Neural crest cell (in vitro differentiated cells): ENCODE measurements at places on chromosomes 2 and 18.

DNA sequence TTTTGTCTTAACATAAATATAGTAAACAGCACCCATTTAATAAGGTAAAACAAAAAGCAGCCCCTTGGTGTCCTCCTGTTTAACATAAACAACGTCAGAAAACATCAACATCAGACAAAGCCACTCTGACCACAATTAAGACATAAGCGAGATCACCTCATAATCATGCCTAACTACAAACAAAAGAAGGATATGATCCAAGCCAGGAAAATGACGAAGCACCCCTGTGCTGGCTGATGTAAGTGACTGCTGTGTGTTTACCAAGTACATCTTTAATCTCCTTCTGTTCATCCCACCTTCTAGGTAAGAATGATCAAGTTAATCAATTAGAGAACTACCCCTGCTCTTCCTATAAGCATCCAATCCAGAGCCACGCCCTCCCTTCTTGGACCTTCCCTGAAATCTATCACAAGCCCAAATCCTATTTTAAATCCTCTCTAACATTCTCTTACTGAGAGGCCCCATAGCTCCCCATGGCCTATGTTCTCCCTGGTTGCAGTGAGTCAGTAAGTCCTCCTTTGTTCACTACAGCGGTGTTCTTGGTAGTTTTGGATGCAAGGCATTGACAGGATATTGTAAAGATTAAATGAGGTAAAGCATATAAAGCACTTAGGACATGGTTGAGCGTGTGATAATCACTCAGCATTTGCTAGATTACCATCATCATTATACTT, 424.2 kb downstream of the TSN start:
- no peak for DNase-seq

DNA sequence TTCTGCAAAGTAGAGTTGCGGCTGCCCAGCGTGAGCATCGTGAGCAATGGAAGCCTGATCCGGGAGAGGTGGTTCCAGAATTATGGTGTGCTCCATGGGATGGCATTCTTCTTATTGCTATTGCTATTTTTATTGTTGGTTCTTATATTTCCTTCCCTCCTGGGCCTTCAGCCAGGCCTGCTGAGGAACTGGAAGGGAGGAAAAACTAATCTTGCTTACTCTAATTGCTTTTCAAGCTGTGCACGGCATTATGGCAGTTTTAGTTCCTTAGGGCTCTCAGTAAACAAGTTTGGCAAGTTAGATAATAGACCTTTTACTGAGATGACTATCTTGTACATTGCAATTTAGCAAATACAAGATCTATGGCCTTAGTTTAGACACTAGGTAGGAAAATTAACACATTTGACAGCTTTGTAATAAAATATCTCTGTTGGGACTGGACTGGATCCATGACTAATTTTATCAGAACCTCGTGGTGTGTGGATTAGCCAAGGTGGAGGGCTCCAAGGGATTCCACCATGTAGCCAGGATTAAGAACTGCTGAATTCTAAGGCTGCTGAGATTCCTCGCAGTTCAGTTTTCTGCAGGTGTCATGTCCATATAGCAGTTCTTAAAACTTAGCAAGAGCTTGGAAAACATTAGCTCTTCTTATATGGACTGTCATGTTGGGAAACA, 6.0 kb downstream of the RSAD2 start:
- DNase-seq = no peak

DNA sequence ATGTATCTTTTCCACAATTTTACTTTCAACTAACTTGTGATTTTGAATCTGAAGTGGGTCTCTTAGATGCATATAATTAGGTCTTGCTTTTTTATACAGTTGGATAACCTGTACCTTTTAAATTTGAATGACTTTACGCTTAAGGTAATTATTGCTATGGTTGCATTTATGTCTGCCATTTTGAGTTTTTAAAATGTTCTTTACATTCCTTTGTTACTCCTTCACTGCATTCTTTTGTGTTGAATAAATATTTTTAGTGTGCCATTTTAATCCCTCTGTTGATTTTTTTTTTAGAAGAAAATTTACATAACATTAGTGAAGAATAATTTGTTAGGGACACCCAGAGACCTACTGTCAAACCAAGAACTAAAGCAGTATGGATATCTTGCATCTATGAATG, 65.3 kb downstream of the BIRC6 start:
- no peak for DNase-seq

DNA sequence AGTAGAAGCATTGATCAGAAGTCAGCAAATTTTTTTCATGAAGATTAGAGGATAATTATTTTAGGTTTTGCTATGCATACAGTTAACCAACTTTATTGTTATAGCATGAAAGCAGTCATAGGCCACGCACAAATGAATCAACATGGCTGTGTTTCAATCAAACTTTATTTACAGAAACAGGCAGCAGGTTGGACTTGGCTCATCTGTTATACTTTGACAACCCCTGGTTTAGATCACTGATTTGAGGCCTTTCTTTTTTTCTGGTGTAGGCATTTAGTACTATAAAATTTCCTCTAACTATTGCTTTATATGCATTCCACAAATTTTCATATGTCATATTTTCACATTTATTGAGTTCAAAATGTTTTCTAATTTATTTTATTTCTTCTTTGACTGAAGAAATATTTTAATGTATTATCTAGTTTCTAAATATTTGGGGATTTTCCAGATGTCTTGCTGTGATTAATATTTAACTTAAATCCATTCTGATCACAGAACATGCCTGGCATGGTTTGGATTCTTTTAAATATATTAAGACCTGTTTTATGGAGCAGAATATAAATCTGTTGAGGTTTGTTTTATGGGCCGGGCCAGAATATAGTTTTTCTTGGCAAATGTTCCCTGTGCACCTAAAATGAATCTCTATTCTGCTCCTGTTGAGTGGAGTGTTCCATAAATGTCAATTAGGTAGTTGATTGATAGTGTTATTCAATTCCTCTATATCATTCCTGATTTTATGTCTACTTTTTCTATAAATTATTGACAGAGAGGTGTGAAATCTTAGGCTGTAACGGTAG, 116.3 kb upstream of the KLHL29 start:
- DNase-seq = no peak

- DNase-seq = no peak
These were observed 19.6 kb downstream of the NDUFAF7 start for GRCh38 chr2:37250869-37251740.
